NCI-H1417 (cell line): ENCODE measurements at places on chromosomes 12 and 14.

- no peak for DNase-seq
These were observed 41.1 kb downstream of the ATXN2 start for GRCh38 chr12:111558107-111558376.

GRCh38 chr12:1044696-1045095 is 53.7 kb downstream of the ERC1 start:
- DNase-seq, result no peak

DNA sequence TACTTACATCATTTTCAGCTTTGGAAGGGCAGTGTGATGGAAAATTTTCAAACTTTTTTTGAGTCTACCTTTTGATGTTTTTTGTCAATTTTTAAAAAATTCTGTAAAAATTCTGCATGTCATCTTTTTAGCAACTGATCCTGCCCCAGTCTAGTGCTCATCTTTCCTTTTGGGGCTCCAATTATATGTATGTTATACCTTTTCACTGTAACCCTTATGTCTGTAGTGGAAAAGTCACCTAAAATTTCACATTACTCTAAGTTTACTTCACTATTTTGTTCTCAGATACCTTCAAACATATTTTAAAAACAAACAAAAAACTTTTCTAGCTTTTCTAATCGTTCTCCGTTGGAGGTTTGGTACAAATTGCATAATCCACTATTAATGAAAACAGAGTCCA is 32.5 kb upstream of the MYRFL start:
- no peak for DNase-seq

- no peak for DNase-seq
These were observed 37.7 kb upstream of the MYBPC1 start for GRCh38 chr12:101557094-101557493.

DNA sequence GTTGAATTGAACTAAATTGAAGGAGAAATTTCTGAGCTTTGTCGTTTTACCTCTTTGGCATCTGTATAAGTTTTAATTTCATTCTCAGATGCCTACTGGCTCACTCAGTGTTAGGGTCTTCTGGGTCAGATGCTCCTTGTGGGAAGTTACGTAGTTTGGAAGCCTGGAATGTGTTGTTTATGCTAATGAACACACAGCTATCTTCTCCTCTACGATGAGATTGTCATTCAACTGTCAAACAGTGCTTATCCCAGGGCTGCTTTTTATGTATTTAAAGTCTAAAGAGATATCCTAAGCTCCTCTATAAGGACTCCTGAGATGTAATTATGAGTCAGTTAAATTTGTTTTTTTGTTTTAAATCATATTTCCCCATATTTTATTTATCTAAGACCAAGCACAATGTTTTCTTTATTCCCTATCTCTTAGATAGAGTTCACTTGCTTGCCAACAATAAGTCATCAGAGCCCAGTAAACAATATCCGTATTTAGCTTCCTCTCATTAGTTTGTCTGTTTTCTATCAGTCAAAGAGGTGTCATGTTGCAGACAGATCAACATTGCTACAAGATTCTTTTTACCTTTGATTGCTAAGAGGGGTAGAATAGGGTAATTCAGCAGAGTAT is 368.0 kb upstream of the PDE3A start:
- DNase-seq, result no peak

- no peak for DNase-seq
These were observed 284.7 kb upstream of the PWP1 start for GRCh38 chr12:107400686-107401447.

- DNase-seq, result no peak
These were observed 417.8 kb upstream of the TMTC1 start for GRCh38 chr12:30201301-30202160.

DNA sequence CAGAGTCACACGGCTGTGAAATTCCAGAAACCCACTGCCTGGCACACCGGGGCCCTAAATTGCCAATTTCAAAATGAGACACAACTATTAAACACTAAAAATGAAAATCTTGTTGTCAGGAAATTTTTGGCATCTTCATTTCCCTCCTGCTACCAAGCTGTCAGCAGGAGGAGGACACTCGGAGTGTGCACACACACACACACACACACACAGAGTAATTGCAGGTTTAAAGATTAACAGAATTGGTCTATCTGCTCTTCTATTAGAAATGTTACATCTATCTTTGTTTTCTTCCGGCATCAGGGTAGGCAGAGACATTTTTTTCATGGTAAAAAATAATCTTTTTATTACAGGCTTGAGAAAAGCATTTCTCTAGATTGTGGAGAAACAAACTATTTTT is 314.2 kb downstream of the EGLN3 start:
- no peak for DNase-seq

DNA sequence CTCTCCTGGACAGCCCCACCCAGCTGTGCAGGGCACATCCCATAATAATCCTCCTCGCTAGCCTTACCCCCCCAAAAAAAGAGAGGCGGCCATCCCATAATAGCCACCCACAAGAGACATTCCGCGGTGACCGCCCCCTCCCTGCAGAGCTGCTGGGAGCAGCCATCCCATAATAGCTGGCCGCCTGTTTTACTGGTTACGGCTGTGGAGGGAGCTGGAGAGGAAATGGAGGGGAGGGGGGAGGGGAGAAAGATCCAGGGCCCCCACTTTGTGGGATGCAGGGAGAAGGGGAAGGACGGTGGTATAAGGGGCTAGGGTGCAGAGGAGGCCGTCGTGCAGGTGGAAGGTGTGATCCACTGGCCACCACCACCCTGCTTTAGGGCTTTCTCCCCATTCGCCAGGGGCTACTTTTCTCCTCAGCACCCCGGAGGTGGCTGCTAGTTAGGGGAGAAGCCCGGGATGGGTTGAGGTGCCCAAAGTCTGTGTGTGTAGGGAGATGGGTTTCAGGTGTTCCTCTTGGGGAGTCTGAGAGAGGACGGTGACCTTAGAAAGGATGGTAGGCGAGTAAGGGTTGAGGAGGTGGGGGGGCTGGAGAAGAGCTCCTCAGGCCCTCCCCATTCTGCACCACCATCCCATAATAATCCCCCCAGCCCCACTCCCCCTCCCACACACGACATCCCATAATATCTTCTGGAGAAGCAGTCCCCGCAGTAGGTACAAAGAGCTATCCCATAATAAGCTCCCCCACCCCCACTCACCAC is 6.0 kb upstream of the CHD4 start:
- DNase-seq, result peak; percentile 100

GRCh38 chr12:53651737-53652136 is 24.1 kb downstream of the ATP5MC2 start:
- no peak for DNase-seq

DNA sequence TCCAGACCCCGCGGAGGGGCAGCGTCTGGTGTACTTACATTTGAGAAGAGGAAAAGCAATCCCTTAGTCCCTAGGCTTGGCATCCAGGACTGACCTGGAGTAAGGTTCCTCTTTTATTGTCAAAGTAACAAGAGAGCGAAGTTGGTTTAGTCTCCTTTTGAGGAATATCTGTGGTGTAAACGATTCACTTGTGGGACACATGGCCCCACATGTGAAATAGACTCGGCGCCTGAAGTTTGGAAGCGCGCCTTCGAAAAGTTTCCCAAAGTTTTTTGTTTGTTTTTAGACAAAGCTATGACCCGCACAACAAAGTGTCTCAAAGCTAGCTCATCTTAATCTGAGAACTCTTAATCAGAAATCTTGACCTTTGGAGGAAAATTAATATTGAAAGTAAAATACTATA is 744 bp downstream of the STYX start:
- peak; percentile 90 for DNase-seq

DNA sequence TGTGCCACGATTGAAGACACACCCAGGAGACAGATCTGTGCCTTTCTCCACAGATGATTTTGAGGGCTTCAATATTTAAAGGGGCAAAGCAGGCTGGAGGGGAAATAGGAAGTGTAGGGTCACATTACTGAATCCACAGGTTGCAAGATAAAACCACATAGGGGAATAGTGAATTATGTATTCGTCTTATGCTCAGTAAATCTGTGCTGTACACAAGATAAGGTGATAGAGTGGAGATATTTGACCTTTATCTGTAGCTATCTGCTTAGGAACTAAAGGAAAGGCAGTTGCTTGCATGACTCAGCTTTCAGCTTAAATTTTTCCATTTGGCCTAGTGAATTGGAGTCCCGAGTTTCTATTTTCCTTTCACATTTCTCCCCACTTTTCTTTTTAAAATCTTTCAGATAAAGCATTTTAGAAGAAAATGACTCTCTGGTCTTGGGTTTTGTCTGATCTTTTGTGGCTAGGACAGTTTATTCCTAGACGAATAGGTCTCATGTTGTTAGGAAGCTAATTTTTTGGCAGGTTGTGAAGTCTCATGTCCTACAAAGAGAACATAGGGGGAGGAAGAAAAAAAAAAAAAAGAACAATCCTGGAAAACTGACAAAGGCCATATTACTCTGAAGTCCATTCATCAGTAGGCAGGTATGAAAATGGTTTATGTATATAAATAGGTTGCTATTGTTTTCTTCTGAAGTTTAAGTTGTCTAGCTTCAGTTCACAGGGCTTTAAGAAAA is 55.4 kb downstream of the FBXO33 start:
- no peak for DNase-seq

DNA sequence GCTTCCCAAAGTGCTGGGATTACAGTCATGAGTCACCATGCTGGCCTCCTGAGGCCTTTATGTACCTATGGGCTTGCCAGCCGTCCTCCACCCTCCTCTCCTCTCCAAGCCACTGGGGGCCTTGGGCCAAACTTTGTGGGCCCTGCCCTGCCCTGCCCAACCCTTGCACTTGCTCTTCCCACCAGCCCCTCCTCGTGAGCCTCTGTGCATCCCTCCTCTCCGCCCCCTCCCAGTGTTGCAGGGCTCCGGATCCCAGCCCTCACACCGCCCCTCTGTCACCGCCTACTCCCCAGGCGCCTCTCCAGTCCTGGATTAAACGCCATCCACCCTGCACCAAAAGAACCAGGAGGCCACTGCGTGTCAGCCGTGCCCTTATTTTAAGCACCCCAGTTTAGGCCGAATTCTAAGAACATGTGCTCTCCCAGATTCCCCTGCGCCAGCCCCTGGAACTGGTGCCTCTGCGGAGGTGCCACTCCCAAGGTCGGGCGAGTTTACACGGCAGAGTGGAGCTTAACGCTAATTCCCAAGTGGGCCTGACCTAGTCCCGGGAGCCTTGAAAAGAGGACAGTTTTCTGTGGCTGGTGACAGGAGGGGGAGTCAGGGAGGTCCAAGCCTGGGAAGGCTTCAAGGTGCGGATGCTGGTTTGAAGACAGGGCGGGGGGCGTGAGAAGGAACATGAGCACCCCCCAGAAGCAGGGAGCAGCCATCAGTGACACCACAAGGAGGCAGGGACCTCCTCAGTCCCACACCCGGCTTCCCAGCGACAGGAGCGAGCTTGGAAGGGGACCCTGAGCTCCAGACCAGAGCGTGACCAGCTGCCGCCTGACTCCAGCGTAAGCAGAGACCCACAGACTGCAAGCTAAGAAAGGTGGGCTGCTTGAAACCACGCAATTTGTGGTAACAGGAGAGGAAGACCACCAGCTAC is 21.2 kb upstream of the CDCA4 start:
- no peak for DNase-seq

DNA sequence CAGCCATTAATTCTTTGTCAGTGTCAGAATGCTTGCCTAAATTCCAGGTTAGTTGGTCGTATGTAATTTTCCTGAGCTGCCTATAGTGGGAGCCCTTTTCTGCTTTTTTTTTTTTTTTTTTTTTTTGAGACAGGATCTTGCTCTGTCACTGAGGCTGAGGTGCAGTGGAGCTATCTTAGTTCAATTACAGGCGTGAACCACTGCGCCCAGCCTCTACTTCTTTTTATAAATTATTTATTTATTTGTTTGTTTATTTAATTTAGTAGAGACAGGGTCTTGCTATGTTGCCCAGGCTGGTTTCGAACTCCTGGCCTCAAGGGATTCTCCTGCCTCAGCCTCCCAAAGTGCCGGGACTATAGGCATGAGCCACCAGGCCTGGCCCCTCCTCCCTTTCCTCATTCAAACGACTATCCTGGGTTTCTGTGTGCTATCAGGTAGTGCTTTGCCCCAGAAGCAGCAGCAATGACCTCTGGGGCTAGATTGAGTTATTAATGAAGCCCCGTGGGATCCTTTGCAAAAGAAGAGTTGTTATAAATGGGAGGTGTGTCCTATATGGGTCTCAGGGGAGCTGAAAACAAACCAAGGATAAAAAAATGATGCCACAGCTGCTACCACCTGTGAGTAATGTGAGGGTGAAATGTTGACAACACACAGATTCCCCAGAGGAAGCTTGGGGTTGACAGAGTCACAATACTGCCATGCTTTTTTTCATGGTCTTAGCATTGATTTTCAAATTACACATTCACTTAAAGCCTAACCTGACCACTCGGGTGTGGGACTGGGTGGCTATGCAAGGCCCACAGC is 34.6 kb upstream of the NFKBIA start:
- no peak for DNase-seq

DNA sequence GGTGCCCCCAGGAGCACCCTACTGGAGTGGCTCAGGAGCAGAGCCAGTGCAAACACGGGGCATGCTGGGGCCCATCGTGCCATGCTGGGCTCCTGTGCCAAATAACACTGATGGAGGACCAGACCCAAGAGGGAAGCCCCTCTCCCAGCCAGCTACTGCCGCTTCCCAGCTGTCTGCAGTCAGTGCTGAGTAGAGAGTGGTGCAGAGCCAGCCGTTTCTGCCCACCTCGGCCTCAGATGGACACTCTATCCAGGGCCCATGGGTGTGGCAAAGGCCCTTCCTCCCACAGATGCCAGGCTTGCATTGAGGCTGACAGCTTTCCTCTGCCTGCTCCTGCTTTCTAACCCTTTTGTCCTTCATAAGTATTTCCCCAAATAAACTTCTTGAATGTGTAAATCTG is 13.2 kb downstream of the CLBA1 start:
- no peak for DNase-seq

GRCh38 chr12:124732275-124733075 is 131.2 kb downstream of the SCARB1 start:
- DNase-seq, result no peak

DNA sequence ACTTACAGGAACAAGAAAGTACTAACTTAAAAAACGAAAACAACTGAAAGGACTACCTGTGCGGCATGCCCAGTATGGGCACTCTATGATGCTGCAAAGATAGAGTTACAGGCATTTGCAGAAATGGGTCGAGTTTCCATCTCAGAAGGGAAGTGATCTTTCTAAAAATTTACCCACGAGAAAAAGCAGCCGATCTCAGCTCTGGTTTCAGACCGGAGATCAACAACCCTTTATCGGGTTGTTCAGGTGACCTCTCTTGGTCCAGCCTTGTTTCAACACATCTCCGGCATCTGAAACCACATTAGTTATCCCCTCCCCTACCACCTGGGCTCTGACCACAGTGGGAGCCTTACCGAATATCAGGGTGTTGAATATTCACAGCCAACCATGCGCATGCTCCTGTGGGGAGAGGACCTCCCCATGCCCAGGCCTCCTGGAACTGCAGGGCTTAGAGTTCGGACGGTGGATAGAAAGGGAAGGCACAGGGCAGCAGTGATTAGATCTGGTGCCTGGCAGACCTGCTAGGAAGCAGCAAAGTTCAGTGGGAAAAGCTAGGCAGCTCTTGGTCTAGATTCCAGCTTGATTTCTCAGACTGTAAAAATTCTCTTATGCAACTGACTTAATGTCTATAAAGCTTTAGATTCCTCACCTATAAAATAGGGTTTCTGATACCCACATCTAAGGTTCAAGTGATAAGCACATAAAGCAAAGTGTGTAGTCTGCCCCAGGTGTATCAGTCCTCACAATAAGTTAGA is 906.0 kb downstream of the VRK1 start:
- DNase-seq, result no peak
